NCI-H748 treated with DMSO at 0.1 percent for 48 hours (cell line): ENCODE measurements at places on chromosomes 13 and 19.

GRCh38 chr19:30667227-30667626 is 295.0 kb downstream of the ZNF536 start:
- DNase-seq, result no peak

- no peak for DNase-seq
Measured at GRCh38 chr13:109485136-109485794, 301.1 kb downstream of the IRS2 start.

DNA sequence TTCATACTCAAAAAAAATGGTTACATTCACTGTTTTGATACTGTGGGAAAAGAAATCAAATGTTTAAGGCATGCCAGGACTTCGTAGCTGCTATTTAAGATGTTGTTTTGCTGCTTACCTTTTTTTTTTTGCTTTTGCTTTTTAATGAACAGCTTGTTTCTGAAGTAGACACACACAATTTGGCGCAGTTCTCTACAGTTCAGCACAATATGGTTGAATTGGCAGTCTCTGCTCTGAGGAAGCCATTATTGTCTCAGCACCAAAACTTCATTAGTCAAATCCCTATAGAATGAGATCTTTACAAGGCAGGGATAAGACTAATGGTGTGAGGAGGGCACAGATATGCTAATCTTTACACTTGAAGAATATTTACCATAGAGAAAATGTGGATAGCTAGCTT is 197.6 kb downstream of the SLITRK5 start:
- DNase-seq, result no peak

- DNase-seq, result peak; percentile 69
Measured at GRCh38 chr13:62014299-62014698, 598.6 kb upstream of the PCDH20 start.

GRCh38 chr13:46210362-46211083 is 1.2 kb upstream of the LRRC63 start:
- DNase-seq, result no peak

DNA sequence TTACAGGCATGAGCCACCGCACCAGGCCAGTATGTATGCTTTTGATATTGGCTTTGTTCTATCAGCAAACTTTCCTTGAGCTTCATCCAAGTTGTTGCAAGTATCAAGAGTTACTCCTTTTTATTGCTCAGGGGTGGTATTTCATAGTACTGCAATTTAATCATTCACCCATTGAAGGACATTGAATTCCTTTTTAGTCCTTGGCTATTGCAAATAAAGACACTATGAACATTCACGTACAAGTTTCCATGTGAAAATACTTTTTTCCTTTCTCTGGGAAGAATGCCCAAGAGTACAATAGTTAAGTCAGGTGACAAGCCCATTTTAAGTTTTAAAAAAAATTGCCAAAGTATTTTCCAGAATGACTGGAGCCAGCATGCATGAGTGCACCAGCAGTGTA is 20.4 kb downstream of the CEACAM3 start:
- DNase-seq, result no peak

- no peak for DNase-seq
Measured at GRCh38 chr19:33395561-33396550, 22.3 kb downstream of the CEBPG start.

DNA sequence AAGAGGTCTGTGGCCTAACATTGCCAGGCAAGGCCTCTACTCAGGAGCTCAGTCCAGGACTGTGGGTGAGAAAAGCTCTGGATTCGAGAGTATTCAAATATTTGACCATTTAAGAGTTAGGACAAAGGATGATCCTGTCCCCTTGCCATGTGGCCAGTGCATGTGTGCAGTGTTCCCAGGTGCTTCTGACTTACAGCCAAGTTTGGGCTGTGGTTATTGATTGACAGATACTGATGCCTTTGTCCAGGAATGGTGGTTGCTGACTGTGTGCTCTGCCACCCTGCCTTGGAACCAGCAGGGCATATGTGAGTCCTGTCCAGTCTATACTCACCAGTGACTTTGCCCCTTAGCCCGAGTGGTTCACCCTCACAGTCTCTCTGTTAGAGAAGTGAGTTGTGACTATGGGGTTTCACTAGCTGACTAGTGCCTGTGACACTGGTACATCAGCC is 51.9 kb downstream of the GARRE1 start:
- no peak for DNase-seq

GRCh38 chr19:10625003-10625761 is at the start of gene SLC44A2:
SLC44A2 (plus strand) TSS chr19:10625553; CDS start chr19:10625634, 81 bp downstream.
- peak; percentile 31 for DNase-seq

DNA sequence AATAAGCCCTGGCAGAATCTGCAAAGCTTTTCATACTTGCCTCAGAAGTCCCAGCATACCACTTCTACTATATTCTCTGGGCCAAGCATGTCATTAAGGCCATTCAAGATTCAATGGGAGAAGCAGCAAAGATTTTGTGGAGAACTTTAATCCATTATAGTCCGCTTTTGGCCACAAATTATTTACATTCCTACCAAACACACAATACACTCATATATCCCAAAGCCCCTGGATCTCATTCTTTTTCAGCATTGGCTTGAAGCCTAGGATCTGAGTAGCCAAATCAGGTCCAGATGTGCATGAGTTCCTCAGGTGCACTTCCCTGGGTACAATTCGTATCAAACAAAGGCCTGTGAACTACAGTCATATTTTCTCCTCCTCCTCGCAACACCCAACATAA is 203.4 kb downstream of the NDFIP2 start:
- no peak for DNase-seq

- DNase-seq, result no peak
Measured at GRCh38 chr13:86464193-86464592, 665.0 kb upstream of the SLITRK6 start.

- no peak for DNase-seq
Measured at GRCh38 chr19:20612711-20613316, 47.2 kb upstream of the ZNF737 start.

GRCh38 chr19:50814883-50815282 is 8.7 kb downstream of the KLK1 start:
- DNase-seq, result no peak

DNA sequence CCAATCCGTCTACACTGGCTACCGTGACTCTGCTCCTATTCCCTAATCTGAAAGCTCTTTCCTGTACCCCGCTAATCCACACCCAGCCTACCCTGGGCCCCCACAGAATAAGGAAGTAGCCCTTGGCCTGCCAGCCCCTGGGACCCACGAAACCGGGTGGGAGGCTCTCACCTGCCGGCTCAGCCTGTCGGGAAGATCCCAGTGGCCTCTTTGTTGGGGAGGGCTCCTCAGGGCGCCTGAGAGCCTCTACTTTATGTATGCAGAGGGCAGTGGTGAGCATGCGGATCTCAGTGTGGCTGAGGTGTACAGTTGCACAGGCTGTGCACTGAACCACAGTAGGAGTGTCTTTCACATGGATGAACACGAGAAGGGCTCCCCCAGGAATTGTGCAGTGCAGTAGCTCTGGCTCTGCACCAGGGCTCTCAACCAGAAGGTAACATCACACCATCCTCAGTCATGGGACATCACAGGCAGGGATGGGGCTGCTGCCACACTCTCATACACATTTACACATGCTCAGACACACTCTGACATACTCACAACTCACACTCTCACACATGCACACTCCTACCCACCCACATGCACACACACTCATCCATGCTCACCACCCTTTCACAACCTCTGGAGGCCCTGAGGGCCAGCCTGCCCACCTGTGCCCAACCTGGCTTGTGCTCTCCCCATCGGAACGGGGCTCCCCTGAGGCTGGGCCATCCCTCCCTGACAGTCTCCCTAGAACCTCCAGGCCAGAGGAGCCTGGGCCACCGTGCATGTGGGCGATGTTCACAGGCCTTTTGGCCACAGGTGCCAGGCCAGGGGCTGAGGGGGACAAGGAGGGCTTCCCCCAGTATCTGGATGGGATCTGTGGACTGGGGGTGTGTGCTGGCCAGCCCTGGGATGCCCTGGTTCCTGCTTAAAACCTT is 135.0 kb downstream of the URI1 start:
- no peak for DNase-seq

DNA sequence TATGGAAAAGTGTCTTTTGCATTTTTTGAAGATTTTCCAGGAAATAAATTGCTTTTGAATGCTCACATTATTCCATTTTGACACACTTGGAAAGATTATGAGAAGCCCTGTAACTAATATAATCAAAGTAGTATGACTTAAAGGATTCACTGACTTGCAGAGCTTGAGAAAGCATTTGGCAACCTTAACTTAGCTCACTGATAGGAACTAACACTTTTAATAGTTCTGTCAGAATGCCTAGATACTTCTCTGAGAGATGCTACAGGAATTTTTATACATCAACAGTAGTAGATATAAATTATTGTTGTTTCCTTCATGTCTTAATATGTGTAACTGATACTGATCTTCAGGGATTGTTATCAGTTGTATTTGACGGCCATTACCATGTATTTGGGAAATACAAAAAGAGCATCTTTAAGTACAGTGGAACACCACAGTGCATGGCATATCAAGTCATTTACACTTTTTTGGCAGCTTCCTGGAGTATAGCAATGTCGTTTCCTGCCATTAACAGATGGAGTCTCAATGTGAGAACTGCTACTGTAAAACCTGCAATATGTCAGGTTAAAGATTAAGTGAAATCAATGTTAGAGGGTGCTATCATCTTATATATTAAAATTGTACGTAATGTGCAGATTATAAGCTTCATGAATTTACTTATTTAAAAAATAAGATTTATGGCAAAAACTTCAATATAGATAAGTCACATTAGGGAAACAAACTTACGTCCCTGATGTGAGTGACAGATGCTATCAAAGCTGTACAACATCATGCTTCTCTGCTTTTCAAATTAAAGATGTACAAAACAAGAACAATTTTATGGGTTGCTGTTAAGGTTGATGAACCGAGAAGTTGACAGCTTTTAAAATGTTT is 1159.8 kb upstream of the MIR17HG start:
- no peak for DNase-seq

- DNase-seq, result no peak
Measured at GRCh38 chr13:74920361-74920760, 561.6 kb downstream of the TBC1D4 start.

DNA sequence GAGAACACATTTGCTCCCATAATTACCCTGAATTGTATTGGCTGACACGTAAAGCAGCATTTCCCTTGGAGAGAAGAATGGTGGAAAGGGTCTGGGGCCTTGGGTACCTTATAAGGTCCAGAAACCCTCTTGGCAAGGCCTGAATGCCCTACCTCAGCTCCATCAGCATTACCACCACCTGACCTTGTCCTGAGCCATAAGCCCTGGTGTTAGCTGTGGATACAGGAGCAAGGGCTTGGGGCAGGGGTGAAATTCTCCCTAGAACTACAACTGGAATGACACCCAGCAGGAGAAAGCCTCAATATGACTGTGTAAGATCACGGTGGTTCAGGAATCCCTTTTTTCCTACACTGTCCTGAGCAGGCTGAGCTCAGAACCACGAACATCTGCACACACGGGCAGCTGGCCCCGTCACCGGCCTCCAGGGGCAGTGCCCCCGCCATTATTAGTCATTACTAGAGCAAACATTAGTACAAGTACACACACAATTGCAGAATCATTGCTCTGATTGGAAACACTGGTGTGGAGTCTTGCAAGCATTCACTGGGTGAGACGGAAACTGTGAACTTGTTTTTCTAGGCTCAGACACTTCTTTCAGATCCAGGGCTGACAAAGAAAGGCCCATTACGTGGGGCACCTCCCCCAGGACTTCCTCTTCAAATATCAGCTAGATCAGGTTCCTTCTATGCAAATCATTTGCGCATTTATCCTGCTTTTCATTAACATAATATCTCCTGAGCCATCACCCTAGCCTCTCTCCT is 26.8 kb upstream of the MTIF3 start:
- DNase-seq, result peak; percentile 99

GRCh38 chr19:42450314-42450934 is 7.7 kb upstream of the CXCL17 start:
- peak; percentile 82 for DNase-seq

- DNase-seq, result no peak
Measured at GRCh38 chr13:98549006-98549727, 27.7 kb downstream of the STK24 start.
